CD4-positive, alpha-beta T cell treated with Interleukin-2 at 100 ng/mL for 4 hours (primary cell): ENCODE measurements at places on chromosomes 2 and 18.

GRCh38 chr2:200405599-200406298 lies 99.3 kb downstream of the SPATS2L start:
- peak; percentile 21 for DNase-seq

GRCh38 chr2:168002021-168002553 lies 245.3 kb downstream of the STK39 start:
- peak; percentile 24 for DNase-seq

GRCh38 chr2:107743274-107743673 lies 83.4 kb upstream of the RGPD4 start:
- DNase-seq = no peak

- DNase-seq = no peak
Observed at GRCh38 chr18:26073758-26074157, 16.7 kb downstream of the SS18 start.

DNA sequence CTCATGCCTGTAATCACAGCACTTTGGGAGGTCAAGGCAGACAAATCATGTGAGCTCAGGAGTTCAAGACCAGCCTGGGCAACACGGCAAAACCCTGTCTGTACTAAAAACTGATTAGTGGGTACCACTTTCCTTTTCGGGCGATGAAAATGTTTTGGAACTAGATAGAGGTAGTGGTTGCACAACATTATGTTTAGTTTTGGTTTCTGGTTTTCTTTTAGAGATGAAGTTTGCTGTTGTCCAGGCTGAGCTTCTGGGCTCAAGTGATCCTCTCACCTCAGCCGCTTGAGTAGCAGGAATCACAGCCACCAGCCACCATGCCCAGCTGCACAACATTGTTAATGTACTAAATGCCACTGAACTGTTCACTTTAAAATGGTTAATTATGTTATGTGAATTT lies 27.6 kb downstream of the AAK1 start:
- DNase-seq = no peak

DNA sequence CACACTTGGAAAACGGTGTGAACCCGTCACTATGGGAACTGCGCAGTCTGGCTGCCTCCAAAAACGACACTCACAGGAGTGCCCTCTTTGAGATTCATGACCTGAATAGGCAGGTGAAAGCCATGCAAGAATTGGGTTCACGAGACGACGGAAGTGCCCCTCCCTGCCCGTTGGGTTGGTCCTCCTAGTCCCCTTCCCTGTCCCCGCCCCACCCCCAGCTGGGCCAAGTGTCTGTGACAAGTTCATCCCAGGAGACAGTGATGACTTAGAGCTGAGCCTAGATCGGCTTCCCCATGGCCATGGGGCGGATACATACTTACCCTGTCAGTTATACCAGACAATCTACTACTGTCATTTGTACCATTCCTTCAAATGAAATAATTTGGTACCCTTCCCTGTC lies 1137.7 kb upstream of the CHAC2 start:
- DNase-seq = no peak

- no peak for DNase-seq
Observed at GRCh38 chr2:106336737-106337136, 131.5 kb downstream of the RGPD3 start.

GRCh38 chr2:200417366-200417765 lies 92.5 kb downstream of the KCTD18 start:
- no peak for DNase-seq

- peak; percentile 64 for DNase-seq
Observed at GRCh38 chr2:37671009-37671815, at the start of gene CDC42EP3. TSS of gene CDC42EP3 (minus strand) at chr2:37671642. CDS start at chr2:37646587, 25,055 bp downstream.

- no peak for DNase-seq
Observed at GRCh38 chr18:56570978-56571377, 67.4 kb downstream of the TXNL1 start.

DNA sequence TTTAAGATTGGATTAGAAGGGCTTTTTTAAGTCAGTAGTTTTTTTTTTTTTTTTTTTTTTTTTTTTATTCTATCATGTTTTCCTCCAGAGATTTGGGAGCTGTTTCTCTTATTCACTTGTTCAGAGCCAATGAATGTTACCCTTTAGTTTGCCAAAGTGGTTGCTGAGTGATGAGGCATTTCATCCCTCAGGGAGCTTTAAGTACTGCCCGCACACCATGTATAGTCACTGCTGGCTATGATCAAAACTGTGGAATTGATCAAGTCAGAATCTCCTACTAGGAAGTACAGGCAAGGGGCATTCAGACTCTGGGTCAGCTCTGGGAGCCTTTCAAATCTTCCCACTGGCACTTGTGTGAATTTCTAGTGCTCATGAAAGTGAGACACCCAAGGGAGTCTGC lies 201.6 kb downstream of the IKZF2 start:
- no peak for DNase-seq

DNA sequence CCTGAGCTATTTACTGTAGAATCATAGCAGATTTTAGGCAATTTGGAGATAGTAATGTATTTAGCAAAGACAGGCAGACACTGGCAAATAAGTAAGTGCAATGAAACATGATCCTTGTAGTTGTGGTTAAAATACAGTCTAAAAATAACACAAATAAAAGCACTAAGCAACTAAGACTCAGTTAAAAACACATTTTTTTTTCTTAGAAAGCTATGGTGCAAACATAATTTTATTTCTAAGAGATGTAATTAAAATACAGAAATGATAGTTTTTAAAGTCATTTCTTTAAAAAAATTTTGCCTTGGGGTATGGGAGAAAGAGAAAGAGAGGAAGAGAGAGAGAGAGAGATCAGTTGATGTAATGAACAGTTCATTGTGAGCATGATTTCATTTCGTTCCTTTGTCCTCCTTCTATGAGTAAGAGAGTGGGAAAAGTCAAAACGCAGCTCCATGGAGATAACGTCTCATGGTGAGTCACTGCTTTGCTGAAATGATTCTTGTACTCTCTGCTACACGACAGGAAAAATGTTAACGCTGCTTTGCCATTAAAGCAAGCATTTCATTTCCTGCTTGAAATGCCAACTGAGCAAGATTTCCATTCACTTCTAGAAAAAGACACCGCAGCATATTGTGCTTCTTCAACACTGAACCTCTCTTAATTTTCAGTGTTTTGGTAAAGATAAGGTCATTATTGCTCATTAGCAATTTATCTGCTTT lies 61.3 kb upstream of the PGAP1 start:
- DNase-seq = peak; percentile 50

DNA sequence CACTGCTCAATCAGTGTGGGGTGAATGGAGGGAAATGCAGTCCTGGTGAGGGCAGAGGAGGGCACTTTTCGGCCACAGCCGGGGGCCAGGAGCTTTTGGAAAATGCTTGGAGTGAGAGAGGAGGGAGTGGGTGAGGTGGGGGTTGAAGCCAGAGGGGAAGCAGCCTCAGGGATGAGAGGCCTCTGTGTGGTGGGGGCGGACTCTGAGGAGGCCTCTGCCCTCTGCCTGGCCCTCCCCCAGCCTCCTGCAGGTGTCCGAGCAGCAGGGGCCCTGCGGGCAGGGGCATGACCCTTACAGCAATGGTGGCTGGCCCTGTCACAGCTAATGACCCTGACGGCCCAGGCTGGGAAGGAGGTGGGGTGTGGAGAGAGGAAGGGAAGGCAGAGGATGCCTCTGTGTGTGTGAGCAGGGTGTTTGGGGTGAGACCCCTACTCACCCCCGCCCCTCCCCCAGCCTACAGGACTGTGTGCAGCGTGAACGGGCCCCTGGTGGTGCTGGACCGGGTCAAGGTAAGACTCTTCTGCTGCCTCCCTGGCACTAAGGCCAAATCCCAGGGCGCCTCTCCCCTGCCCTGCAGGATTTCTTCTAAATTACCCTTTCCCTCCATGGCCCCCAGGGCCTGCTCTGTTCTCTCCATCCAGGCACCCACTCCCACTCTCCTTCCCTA lies 7.6 kb downstream of the ATP6V1B1 start:
- DNase-seq = no peak

GRCh38 chr2:118055512-118056164 lies 32.6 kb upstream of the INSIG2 start:
- no peak for DNase-seq

GRCh38 chr2:200985799-200986198 lies 22.3 kb upstream of the ORC2 start:
- no peak for DNase-seq

- no peak for DNase-seq
Observed at GRCh38 chr2:25341011-25341727, 556 bp downstream of the DNMT3A start.

DNA sequence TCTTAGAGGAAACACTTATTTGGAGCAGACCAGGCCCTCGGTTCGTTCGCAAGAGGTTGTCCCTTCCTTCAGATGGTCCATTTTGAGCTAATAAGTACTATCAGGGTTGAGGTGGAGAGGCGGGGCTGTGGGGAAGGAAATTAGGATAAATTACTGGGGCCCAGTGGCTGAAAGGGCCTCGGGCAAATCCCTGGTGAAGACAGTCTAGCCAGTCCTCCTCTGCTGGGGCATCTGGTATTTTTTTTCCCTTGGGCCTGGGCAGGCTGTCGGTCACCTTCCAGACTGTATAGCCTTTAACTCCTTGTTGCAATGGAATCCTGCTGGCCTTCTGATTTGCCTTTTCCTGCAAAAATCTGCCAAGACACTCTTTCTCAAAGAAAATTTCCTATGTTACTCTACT lies 1.7 kb upstream of the MYO3B start:
- DNase-seq = no peak
